ENCODE measurements at places on chromosomes 13 and 19.

DNA sequence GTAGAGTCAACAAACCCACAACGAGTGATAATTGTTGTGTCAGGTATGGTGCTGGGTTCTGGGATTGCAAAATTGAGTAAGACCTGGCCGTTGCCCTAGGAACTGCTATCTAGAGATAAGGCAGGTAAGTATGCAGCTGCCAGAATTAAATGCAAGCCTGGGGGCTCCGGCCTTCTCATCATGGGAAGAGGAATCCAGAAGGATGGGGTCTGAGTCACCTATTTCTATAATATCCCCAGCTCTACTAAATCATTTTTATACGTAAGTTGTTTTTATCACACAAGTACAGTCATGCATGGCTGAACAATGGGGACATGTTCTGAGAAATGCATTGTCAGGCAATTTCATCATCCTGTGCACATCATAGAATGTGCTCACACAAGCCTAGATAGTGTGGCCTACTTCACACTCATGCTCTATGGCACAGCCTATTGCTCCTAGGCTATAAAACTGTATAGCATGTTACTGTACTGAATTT, 203.0 kb downstream of the KLF5 start:
- DNase-seq = no peak

GRCh38 chr19:29139227-29139626, 73.7 kb downstream of the UQCRFS1 start:
- DNase-seq = peak; percentile 6

GRCh38 chr13:35378939-35379338, 97.5 kb downstream of the MAB21L1 start:
- DNase-seq = no peak

DNA sequence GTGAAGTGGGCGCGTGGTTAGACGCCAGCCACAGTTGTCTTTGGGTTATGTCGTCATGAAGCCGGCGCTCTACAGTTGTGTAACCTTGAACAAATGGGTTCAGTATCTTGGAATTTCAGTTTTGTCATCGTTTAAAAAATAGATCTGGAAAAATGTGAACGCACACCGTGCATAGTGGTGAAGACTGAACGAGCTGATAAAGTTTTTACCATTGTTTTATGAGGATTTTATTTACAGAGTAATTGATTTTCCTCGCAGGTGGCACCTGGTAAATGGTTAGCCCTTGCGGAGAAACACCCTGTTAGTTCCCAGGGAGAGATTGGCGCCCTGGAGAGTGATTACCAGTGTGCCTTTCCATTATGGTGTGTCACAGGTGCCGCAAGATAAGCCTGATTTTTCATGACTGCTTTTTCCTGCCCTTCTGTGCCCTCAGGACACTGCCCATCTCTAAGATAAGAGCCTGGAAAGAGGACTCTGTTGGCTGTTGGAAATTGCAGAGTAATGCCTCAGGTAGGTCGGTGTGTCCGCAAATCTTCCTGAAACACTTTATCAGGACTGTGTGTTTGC, 577 bp downstream of the ZNF181 start:
- peak; percentile 65 for DNase-seq

DNA sequence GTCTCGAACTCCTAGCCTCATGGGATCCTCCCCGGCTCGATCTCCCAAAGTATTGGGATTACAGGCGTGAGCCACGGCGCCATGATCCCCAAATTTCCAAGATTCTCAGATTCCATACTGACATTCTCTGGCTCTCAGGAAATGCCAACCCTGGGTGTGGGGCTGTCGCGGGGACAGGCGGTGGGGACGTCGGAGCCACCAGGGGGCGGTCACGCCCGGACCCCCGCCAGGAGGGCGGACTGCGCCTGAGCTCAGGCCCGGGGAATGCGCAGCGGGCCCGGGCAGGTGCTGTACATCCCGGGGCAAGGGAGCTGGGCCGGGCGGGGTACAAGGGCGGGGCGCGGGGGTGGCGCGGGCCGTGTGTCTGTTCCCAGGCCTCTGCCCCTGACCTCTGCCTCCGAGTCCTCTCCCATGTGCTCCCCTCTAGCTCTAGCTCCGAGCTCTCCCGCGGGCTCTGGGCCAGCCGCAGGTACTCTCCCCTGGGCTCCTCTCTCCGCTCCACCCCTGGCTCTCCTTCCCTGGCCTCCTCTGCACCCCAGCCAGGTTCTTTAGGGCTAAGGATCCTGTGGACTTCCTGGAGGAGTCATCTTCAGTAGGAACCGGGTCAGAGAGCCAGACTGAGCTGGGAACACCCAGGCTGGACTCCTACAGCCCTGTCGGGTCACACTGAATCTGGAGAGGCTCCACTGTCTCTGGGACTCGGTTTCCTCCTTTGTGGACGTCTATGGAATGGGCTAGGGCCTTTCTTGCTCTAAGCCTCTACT, 2.4 kb downstream of the PPP1R13L start:
- DNase-seq = no peak

DNA sequence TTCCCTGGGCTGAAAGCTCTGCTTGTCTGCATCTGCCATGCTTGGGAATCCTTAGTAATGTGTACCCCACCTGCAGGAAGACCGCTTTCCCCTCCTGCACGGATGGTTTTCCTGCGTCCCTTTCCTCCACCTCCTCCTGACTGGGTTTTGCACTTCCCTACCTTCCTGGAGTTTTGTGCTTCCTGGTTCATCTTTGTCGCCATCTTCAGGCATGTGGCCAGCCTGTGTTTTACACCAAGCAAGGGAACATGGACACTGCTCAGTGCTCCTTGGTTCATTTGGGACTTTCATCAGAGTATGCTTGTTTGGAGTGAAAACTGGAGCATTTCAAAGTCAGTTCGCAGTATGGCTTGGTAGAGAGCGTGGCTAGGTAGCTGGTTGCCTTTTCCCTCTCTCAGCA, 30.7 kb downstream of the ERICH6B start:
- DNase-seq = no peak

DNA sequence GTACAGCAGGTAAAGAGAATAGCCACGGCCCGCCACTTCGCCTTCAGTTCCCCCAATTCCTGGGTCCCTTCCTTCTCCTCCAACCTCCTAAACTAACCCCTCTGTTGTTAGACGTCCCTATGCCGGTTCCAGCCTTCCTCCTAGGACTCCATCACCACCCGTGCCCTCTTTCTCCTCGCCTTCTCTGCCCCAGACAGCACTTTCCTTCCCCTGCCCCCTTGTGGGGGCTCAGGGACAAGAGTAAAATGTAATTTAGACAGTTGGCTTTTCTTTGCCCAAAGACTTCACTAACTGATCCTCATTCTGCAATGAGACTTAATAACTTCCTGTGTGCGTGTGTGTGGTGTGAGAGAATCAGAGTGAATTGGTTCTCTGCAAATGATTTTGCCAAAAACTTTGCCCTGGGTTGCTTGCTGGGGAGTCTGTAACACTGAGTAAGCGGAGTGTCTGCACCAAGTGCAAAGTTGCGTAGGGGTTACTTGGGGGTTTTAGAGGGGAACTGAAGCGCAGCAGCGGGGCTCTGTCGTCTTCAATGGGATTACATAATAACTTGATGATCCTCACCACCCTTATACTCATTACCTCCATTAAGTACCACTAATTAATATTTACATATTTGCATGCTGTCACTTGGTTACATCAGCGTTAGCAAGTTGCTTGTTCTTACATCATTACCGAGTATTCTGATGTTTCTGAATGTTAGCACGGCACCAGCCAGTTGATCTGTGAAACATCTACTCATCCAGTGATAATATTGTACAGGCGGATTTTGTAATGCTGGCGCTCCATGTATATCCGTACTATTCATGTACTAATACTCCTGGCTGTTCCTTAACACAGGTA, 19.9 kb upstream of the SGCG start:
- DNase-seq = no peak

DNA sequence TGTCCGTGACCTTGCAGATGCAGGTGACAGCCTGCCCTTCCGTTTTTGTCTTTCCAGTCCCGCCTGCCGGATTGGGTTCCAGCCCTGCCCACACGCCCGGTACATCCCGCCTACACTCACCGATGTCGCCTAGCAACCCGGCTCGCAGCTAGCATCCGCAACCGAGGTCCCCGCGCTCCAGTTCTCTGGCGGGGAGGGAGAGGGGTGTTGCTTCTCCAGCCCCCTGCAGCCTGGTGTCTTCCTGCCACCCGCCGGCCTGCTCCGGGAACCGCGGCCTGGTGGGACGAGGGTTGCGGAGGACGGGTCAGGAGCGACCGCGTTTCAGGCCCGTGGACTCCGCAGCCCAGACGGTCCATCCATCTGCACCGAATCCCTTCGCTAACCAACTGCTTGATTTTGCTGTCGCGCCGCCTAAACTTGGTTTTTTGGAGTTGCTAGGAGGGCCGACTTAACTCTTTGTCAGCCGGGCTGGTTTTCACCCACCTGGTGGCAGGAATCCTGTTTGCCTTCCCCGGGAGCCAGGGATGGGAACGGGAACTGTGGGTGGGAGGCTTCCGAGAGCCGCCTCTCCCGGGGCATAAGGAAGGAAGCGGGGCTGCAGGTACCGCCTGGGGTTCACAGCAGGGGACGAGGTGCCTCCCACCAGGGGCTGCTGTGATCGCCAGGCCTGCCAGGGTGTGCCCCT, 15.4 kb upstream of the MATK start:
- DNase-seq = no peak

GRCh38 chr13:33992881-33993336, 175.0 kb downstream of the RFC3 start:
- peak; percentile 57 for DNase-seq
